Naive B cell (primary cell): ENCODE measurements at places on chromosomes 6 and 20.

DNA sequence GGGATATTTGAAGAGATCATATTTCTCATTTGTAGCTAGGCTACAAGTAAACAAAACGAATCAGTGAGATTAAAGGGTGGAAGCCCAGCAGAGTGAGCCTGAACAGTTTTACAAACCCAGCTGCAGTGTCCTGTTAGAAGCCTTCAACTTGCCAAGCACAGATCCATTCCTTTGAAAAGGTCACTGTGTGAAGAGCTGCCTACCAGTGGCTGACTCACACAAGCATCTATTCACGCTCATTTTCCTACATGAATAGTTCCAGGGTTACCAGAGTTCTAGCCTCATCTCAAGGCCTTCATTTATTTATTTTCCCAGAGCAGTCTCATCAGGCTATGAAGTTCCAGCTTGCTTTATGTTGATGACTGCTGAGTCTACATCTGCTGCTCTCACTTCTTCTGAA is 25.7 kb upstream of the MLIP start:
- DNase-seq: no peak

GRCh38 chr6:49072885-49073620 is 390.0 kb downstream of the MMUT start:
- no peak for DNase-seq

GRCh38 chr20:61754976-61755778 is 310.5 kb downstream of the TAF4 start:
- DNase-seq: no peak

DNA sequence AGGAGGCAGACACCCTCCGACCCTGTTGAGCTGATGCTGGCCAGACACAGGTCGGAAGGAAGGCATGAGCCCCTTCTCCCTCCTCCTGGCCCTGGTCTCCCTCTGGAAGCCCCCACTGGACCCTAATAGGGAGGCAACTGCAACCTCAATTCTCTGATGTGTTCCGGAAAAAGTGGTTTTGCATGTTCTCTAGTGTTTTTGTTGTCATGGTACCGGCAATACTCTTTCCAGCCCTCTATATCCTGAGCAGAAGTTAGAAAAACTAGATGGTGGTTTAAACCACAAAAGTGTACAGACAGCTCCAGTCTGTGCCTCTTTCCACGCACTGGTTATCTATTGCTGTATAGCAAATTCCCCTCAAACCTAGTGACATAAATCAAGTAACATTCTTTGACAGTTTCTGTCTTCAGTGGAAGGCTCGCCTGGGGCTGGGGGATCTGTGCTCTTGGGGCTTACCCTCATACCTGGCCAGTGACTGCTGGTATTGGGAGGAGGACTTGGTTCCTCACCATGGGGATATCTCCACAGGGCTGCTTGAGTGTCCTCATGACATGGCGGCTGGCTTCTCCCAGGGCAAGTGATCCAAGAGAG is 37.0 kb downstream of the SYTL3 start:
- peak; percentile 55 for DNase-seq

DNA sequence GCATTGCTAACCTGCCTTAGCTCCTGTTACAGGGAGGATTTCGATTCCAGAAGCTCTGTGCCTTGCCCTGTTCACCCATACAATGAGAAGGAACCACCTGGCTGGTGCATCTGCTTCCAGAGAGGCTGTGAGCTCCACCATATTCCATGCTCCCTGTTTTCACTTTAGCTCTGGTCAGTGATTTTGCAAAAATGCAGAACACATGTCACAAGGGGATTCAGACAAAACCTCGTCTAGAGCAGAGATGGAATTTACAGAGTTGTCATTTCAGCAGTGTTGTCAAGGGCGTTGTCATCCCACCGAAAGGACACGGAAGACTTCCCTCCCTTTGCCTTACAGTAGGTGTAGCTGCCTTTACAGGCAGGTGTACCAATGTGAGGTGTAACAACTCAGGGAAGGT is 223.0 kb upstream of the ARID1B start:
- no peak for DNase-seq

DNA sequence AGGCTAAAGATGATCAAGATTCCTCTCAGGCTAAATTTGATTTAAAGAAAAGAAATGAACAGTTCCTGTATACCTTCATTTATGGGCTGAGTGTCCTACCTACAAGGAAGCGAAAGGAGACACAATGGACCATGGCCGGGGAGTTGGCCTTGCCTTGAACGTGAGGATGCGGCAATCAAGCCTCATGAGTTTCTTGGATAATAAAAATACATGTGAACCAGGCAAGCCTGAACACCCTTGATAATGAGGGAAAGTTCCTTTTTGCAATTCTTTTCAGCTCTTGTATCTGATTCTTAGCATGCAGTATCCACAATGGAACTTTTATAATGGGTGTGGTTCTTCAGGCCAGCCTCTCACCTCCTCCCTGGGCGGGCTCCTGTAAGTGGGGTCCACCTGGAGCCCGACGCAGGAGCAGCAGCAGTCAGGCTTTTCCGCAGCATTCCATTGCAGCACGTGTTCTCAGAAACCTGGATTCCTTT is 83.8 kb downstream of the RNASET2 start:
- no peak for DNase-seq

GRCh38 chr20:45238139-45238538 is 16.2 kb downstream of the SLPI start:
- no peak for DNase-seq

GRCh38 chr20:25476106-25477013 is 68.9 kb downstream of the GINS1 start:
- no peak for DNase-seq

- DNase-seq: peak; percentile 29
These were observed 59.9 kb downstream of the MACROD2 start for GRCh38 chr20:14055127-14055742.

GRCh38 chr20:20683481-20684321 is 28.7 kb downstream of the RALGAPA2 start:
- no peak for DNase-seq

DNA sequence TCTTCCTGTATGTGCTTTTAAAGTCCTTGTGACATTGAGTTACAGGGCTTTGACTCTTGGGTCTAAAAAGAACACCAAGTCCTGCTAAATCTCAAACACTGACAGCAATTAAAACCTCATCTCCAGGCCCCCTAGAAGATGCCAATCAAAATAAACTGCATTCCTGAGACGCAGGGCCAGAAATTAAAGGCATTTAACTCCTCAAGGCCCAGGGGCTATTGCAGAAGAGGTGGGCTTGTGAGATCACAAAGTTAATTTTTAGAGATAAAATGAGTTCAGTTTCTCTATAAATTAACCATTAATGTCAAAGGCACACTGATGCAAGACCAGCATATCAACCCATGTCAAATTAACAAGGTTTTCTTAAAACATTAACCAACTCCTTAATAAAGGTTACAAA is 145.6 kb upstream of the CARMIL1 start:
- no peak for DNase-seq

GRCh38 chr6:141658696-141659095 is 474.0 kb upstream of the GJE1 start:
- no peak for DNase-seq

GRCh38 chr20:1081891-1082290 is 36.5 kb upstream of the PSMF1 start:
- DNase-seq: no peak

- DNase-seq: no peak
These were observed 330.0 kb downstream of the NRN1 start for GRCh38 chr6:5676701-5677100.

DNA sequence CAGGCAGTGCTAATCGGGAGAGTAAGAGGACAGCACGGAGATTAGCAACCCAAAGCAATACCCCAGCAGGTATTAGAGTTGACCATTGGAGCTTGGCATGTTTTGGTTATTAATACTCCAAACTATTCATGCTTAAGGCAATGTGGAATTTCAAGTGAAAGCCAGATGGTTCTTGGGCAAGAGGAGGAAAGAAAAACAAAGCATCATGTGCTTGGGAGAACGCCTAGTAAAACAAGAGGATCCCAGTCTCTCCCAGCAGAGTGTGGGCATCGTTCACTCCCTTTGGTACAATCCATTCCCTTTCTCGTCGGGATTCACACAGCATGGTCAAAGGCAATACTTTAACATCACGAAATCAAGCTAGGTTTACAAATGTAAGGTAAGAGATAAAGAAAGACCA is 349.8 kb downstream of the PRKN start:
- DNase-seq: no peak

DNA sequence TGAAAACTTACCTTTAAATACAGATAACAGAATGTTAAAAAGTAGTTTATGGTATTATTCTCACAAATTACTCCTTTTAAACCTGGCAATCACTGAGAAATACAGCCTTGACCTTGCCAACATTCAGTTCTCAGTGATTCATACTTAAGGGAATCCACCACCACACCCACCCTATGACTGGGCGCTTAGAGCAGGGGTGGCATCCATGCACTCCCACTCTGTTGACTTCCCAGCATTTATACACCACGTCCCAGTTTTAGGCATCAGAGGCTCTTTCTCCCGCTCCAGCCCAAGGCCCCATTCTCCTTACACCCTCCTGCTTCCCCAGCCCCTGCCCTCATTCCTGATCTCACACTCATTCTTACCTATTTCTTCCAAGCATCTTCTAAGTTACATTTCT is 16.3 kb downstream of the TRAF3IP2 start:
- no peak for DNase-seq

- DNase-seq: no peak
These were observed 36.3 kb upstream of the GATA5 start for GRCh38 chr20:62511915-62512610.

DNA sequence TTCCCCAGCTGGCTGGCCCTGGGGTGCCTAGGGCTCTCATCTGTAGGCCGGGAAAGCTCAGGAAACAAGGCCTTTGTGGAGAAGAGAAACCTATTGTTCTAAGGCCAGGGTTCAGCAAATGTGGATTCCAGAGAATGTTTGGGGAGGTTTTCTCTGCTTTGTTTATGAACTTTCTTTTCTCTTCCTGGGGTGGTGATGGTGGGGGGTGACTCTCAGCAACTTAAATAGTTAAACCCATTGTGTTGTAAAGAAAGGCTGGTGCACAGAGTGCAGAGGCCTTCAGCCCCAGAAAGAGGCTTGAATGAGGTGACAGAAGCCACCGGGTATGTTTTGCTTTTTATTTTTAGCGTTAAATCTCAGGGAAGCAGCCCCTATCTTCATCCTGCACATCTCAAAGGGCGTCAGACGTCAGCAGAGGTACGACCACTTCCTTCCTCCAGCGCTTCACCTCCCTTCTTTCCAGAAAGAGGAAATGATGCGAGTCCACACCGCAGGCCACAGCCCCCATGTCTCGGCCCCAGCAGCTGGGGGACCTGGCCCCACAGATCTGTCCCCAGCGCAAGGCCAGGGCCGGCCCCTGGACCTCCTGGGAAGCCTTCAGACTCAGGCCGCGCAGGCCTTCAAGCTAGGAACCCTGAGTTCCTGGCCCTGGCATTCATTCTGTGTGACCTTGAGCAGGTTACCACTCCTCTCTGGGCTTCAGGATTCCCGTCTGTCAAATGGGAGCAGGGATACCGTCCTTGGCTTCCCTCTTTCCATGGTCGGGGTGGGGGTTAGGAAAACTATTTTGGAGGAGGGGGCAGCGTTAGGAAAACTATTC is 605 bp upstream of the PPP1R16B start:
- DNase-seq: peak; percentile 89

DNA sequence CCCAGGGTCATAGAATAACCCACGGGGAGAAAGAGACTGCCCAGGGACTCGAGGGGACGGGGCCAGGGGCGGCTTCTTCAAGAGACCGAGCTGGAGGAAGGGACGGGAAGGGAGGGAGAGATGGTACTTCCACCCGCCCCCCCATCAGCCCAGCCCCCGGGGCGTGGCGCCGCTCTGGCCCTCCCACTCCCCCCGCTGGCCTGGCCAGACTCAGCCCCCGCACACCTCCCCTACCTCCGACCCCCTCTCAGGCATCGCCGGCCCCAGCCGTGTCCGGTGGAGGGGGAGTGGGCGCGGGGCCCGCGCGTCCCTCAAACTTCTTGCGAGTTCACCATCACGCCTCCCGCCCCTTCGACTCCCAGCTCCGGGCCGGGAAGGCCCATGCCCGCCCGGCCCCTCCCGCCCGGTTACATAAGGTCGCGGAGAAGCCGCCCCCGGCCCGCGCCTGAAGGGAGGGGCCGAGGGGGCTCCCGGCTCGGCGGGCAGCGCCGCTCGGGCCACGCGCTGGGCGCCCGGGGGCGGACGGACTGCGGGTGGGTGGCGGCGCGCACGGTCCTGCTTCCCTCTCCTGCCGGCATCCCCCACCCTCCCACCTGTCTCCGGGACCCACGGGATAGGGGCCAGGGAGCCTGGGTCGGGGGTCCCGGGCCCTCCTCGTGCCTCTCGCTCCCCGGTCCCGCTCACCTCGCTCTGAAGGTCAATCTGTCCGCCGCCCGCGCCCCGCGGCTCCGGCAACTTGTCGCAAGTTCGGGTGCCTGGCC is 562 bp downstream of the TFEB start:
- DNase-seq: peak; percentile 80

DNA sequence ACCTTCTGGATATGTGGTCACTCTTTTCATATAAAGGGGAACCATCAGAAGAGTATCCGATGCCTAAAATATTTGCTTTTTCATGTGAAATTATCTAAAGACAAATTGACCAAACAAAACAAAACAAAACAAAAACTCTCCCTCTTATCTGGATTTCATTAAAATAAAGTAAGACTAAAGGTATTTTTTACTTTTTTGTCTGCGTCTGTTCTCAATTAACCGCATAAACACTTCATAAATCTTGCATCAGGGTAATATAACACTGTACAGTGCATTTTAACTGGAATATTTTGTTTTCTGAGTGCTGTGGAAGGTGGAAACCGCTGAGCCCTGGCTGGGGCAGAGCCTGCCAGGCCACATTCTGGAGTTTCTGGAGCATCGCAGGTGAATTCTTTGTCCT is 234.1 kb upstream of the ZFP64 start:
- no peak for DNase-seq

DNA sequence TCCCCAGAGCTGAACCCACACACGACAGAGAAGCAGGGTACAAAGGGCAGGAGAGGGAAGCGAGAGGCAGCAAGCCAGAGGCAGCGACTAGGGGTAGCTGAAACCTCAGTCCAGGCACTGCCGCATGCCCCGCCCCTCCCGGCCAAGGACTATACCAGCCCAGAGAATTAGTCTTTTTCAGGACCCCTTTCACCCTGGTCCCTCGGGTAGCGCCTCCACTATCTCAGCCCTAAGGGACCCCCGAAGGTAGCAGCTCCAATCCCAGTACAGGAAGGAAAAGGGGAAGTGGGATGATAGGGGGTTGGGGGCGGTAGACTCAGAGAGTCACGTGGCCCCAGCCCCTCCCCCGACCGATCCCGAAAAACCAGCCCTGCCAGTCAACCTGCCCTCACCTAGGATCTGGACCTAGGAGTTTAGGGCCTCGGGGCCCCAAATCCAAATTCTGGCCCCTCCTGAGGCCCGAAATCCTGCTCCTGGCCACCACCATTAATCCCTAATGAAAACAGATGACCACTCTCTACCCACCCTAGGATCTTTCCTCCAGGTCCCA is 1.3 kb downstream of the RGL2 start:
- DNase-seq: no peak

DNA sequence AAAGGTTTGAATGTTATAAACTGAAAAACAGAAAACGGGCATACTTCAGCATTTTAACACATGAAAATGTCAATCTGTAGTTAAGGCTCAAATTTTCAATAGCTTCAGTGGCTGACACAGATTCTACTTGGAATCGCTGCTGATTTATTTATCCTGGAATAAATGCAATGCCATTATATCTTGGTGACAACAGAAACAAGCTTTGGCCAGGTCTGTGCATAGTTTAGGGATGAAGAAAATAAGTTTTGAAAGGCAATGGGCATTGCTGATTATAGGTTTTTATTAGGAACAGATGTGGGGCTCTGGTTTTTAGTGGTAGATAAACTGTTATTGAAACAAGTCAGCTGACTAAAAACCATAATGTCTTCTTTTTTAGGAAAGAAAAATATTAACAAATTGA is 96.8 kb upstream of the SOX4 start:
- DNase-seq: no peak
